ENCODE measurements at places on chromosomes 7 and 10. TPM values are rescaled to one million over a fixed set of nuclear protein-coding genes. Genes with fewer than 3 reads are reported as not detected.

Gene OPN4
- not detected for total RNA-seq

DNA sequence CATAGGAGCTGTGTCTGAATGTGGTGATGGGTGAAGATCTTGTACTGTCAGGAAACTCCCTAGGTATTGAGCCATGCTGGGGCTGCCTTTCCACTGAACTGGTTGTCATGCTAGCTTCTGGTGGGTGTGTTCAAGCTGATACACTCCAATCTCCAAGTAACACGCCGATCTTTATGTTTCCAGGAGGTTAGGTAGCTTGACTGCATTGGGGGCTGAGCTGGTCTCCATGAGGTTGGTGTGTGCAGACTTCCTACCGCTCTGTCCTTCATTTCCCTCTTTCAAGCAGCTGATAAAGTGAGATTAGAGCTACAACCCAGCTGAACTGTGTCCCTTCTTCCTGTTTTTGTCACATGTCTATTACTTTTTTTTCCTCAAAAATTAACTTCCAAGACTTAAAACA is 265.5 kb downstream of the ANKRD30A start:
- DNase-seq: no peak

DNA sequence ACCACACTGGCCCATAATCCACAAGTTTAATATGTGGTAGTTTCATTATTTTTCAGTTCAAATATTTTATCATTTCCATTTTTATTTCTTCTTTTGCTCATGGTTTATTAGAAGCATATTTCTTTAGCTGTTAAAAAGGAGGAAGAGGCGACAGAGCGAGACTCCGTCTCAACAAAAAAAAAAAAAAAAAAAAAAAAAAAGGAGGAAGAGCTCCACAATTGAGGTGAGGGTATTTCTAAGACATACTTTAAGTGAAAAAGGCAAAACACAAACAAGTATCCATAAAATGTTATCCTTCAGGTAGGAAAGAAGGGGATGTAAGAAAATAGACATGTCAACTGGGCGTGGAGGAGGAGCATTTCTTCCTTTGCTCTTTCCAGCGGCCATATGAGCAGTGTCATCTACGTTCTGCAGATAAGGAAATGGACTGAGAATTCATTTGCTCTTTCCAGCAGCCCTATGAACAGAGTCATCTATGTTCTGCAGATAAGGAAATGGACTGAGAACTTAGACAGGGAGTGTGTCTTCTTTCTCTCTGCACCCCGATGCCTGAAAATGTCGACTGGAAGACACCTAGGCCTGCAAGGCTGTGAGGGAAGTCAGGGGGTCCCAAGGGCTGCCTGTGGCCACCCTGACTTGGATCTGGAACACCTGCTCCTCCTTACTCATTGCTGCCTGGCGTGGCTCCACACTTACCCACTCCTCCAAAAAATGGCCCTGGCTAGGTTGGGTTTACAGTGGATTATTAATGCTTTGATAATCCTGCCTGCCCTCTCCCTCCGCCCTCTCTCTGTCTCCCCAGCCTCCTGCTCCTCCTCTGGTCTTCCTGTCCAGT is 18.9 kb upstream of the RAMP3 start:
- DNase-seq: no peak

DNA sequence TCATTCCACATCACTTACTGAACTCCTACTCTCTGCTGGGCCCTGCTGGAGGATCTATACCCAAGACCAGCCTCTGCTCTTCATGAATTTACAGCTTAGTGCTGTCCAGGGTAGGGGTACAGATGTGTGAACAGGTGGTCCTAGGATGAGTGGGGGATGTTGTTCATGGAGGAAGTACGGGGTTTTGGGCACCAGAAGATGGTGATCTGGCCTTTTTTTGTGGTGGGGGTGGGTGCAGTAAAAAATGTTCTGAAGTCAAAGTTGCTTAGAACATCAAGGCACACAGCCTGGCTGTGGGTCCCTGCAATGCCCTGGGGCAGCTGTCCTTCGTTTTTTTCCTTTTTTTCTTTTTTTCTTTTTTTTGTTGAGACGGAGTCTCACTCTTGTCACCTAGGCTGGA is 34.2 kb upstream of the GNA12 start:
- DNase-seq: no peak

GRCh38 chr7:147510201-147510542 is 1080.4 kb upstream of the C7orf33 start:
- DNase-seq: no peak

DNA sequence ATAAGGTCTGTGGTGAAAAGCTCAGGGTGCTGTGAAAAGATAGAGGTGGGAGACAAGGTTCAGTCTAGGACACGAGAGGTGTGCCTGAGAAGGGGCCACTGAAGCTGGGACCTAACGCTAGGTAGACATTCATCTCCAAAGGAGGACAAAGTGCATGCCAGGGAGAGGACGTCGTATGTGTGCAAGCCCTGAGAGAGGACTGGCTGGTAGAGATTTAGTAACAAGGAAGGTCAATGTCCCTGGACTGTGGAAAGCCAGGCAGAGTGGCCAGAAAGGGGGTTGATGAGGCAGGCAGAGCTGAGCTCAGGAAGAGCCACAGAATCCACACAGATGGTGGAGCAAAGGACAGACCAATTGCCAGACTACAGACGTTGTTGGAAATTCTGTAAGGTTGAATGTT is 817.6 kb downstream of the CCSER2 start:
- DNase-seq: no peak

Gene ZNF32
- total RNA-seq: 15.2 TPM

DNA sequence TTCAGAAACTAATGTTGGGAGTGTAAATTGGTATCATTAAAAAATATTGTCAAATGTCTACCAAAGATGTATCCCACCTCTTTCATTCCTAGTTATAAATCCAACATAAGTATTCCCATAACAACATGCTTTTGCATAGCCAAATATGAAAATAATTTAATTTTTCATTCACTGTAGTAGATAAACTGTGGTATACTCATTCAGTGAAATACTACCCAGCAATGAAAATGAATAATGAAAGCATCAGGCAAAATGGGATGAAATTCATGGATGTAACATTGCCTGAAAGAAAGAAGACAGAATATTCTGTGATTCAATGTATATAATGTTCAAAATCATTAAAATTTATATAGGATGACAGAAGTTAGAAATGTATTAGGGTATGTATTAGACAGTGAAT is 629.0 kb upstream of the MBL2 start:
- no peak for DNase-seq

DNA sequence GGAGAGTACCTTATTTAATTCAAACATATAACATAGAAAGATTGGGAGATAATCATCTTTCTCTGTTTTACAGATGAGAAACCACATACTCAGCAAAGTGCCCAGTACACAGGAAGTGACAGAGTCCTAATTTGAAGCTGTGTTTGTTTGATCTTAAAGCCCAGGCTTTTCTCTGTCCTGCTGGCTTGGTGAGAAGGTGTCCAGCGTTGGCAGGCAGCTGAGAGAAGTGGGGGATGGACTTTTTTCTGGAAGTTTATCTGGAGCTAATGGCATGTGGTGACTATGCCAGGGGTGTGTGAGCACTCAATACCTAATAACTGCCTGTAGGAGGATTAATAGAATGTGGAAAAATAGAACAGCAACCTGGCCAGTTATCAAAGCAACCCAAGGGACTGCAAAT is 60.8 kb downstream of the NPSR1 start:
- DNase-seq: no peak

GRCh38 chr7:43799605-43800004 is 41.1 kb downstream of the BLVRA start:
- no peak for DNase-seq

DNA sequence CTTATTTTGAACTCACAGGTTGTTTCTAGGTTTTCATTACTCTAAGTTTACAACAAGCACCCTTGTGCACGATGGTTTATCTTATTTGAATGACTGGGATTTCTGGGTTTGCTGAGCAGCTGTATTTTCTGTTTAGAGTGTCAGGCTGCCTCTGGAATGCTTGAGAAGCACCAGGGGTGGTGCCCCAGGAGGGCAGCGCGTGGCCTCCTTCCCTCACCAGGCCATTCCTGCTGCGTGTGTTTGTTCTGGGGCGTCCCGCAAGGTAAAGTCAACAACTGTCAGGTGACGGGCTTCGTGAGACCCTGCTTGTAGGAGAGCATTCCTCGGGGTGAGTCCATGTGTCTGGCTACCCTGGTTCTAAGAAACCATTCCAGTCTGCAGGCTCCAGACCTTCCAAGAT is 54.9 kb downstream of the FAM171A1 start:
- DNase-seq: no peak

Gene AUTS2
- 2.4 TPM for total RNA-seq

Gene RAMP3
- total RNA-seq: not detected

DNA sequence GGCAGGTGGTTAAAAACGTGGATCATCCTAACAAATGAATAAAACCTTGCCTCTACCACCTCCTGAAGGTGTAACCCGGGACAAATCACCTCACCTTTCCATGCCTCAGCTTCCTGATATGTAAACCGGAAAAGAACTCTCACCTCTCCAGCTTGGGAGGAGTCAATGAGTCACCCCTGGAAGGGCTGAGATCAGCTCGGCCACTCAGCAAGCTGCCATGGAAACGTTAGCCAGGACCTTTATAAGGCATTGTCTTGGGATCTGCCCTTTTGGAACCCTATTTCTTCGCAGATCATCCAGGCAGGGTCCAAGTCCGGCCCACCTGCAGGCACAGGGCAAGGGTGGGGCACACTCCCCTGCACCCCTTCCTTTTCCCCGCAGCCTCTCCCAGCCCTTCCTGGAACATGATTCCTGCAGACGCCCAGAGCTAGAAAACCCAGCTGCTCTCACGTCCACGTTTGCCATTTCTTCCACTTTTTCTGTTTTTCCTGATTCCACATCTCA is 81.6 kb upstream of the PFKP start:
- DNase-seq: no peak
